Fibroblast of the aortic adventitia (primary cell): ENCODE measurements at places on chromosomes 3 and 15. TPM values are rescaled to one million over a fixed set of nuclear protein-coding genes. Genes with fewer than 3 reads are reported as not detected.

- DNase-seq, result peak; percentile 57
Measured at GRCh38 chr15:80152896-80153876, at the start of gene FAH. Gene FAH (plus strand): TSS chr15:80152999. CDS start chr15:80153055, 56 bp downstream.

DNA sequence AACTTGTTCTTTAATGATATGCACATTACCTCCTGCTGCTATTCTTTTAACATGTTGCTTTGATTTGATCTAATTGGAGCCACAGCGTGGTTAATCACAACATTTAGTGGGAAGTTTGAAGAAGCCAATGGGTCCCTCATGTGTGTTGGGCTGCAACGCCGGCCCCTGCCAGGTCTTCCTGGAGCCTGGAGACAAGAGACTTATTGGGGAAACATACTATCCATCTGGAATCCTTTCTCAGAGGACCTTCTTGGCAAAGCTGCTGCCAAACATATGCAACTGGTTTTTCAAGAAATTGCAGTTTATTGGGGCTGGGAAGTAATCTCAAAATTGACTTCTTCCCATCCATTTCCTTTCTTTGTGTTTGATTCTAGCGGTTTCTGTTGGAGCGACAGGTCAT is 396.3 kb upstream of the PROK2 start:
- DNase-seq, result peak; percentile 22

- DNase-seq, result no peak
Measured at GRCh38 chr3:7620401-7620800, 759.5 kb downstream of the GRM7 start.

- DNase-seq, result no peak
Measured at GRCh38 chr3:46133285-46133684, 74.8 kb downstream of the CCR1 start.

DNA sequence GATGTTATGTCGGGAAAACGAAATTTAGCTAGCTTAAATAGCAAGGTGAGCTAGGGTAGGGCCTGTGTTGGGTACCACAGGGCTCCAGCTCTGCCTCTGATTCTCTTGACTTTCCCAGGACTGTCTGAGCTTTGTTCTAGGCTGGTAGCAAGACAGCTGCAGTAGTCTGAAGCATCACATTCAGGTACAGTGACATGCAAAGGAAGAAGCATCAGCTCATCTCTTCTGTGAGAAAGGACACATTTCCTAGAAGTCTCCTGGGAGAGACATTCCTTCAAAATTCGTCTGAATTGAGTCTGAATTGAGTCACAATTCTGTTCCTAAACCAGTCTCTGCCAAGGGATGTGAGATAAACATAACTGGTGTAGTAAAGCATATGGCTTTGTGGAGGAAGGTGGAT is 8.5 kb upstream of the UBXN7 start:
- DNase-seq, result peak; percentile 33

GRCh38 chr3:71075494-71075893 is 508.0 kb downstream of the FOXP1 start:
- no peak for DNase-seq

DNA sequence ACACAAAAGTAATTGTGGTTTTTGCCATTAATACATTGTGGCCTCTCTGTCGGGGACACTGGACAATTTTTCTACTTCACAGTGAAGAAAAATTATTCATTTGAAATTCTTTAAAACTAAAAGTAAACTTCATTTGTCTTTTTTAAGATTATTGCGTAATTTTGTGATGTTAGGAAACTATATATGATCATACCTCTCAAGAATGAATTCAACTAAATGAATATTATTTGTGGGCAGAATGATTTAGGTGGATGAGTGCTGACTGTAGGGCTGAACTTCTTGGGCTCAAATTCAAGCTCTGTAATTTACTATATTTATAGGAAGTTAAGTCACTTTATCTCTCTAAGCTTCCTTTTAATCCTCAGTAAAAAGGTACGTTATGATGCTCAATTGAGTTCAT is 441.2 kb downstream of the ROBO1 start:
- peak; percentile 2 for DNase-seq

DNA sequence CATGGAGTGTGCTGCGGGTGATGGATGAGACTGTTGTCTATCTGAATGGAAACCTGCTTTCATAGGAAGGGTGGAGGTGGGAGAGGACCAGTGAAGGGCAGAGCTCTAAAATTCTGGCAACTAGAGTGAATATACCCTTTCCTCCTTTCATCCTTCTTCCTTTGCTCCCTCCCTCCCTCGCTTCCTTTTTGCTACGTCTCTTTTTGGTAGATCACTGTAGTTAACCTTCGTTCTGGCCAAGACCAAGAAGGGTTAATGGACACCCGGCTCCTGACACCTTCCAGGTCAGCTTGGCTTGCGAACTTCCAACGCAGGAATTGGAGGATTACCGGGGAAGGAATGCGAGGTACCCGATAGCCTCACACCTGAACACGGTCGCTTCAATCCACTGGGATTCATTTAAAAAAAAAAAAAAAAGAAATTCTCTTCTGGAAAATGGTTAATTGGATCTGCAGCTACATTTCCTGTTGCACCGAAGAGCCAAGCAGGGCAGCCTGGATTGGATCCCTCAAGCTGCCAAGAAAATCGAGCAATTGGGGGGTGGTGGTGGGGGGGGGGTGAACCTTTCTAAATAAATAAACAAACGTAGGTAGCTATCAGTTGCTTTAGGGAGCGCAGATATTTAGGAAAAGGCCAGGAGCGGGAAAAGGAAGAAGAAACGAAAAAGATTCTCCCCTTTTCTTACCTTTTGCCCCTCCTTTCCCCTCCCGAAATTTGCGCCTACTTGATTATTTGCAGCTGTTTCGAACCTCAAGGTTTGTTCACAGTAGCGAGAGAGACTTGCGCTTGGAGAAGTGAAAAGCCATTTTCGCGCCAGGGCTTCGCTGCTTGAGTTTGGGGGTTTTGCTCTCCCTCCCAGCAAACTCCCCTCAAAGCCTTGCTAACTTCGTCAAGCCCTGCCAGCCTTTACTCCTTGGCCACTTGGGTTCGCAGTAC is 9.5 kb upstream of the NR2F2 start:
- DNase-seq, result no peak

DNA sequence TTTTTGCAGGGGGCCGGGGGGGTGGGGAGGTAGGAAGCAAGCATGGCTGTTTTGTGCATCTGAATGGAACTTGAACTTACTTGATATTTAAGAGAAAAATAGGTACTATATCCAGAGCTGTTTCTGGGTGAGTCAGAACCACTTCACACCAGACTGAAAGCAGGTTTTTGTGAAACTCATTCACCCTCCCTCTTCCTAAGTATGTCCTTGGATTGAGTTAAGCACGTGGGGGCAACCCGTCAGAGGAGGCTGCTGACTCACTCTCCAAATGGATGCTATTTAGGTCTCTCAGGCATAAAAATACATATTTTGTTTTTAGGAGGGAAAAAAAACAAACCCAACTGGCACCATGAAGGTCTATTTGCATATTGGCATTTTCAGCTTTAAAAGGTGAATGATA is 270.3 kb downstream of the RYR3 start:
- DNase-seq, result peak; percentile 33

DNA sequence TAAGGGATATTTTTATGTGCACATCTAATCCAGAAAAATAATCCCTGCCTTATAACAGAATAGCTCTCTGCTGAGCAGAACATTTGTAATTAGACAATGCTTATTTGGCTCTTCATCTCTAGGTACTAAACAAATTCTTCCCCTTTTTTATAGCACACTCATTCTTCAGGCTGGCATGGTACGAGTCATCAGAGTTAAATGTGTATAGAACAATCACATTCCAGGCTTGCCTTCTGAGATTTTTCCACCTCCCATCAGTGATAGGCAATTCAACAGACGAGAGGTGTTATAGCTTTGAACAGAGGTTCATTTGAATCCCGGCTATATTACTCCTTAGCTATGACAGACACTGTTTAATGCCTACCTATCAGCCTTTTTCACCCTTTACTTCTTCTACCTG is 21.4 kb upstream of the SPPL2A start:
- DNase-seq, result peak; percentile 7

DNA sequence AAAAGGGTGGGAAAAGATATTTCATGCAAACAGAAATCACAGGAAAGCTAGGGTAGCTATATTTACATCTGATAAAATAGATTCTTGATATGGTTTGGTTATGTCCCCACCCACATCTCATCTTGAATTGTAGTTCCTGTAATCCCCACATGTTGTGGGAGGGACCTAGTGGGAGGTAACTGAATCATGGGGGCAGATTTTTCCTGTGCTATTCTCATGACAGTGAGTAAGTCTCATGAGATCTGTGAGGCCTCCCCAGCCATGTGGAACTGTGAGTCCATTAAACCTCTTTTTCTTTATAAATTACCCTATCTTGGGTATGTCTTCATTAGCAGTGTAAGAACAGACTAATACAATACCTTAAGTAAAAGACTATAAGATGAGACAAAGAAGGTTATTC is 558.1 kb downstream of the RSL24D1 start:
- DNase-seq, result no peak

DNA sequence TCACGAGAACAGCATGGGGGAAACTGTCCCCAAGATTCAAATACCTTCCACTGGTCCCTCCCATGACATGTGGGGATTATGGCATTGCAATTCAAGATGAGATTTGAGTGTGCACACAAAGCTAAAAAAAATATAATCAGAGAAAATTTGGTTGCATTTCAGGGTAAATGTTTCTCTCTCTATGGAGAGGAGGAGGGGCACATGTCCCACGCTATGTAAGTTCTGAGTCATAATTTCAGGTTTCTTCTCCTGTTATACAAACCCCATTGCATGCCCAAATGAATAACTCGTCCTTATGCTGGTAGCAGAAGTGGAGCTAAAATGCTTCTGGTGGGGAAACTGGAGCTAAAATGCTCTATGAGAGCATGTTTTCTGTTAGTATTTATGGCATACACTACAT is 209.7 kb upstream of the DCBLD2 start:
- DNase-seq, result no peak

- DNase-seq, result peak; percentile 80
Measured at GRCh38 chr15:45166834-45167630, 20.7 kb downstream of the SHF start.

GRCh38 chr3:184455991-184456390 is 76.1 kb downstream of the CHRD start:
- DNase-seq, result no peak

DNA sequence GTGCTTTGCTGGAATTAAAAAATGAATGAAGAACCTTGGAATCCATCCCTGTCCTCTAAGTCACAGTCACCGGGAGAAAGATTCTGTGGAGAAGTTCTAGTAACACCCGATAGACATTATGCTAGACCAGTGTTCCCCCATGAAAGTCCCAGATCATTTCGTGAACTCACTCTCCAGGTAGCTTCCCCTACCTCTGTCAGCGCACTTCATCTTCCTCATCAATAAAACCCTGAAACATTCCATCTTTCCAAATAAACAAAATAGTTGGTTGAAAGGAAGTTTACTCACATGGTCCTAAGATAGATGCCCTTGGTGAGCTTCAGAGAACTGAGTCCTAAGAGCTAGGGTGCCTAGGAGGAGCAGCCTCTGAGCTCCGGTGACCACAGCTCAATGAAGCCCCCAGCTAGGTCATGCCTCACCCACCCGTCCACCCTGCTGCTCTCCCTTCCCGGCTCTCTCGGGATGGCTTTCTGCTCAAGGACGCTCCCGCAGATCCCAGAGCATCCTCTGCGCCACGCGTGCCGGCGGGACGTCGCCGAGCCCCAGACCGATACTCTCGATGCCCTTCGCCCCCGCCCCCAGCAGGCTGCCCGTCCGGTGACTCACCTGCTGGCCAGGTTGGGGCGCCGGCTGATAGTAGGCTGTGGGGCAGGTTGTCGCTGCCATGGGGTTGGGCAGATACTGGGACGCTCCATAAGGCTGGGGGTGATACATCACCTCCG is 776 bp downstream of the VGLL3 start:
- no peak for DNase-seq

DNA sequence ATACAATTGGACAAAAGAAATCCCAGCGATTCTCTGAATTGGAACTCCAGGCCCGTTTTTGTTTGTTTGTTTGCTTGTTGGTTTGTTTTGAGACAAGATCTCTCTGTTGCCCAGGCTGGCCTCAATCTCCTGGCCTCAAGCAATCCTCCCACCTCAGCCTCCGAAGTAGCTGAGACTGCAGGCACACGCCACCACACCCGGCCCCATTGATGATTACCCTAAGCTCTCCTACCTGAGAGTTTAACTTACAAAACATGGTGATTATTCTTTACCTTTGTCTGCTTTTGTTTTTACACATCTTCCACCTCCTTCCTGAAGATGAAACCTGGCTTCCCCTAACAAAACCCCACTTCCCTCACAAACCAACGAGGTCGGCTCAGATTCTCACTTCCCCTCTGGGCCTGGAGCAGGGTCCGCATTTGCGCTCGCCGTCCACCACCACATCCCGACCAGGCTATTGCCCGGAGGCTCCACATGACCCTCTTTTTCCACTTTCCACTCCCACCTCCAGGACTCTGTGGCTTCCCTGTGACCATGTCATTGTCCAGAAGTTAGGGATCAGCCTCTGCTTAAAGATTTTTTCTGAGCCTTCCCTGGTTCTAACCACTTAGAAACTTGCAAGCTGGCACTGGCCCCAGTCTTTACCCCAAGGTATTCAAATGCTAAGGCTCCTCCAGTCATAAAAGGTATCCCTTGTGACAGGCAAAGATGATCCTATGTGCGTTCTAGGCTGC is 14.8 kb downstream of the KLHL6 start:
- DNase-seq, result no peak

DNA sequence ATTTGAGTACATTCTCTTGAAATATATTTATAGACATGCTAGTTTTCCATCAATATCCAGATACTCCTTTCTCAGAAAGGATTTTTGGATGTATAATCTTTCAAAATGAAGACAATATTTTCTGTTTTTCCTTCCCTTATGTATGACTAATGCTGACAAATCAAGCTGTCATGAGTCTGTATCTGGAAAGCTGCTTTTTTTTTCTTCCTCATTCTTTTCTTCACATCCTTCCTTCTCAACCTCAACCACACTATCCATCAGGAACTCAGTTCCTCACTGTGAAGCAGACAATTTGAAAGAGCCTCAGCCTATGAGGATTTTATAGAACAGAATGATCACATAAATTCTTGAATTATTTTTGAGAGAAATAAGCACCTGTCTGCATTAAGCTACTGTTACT is 335.9 kb upstream of the EPHA6 start:
- no peak for DNase-seq

DNA sequence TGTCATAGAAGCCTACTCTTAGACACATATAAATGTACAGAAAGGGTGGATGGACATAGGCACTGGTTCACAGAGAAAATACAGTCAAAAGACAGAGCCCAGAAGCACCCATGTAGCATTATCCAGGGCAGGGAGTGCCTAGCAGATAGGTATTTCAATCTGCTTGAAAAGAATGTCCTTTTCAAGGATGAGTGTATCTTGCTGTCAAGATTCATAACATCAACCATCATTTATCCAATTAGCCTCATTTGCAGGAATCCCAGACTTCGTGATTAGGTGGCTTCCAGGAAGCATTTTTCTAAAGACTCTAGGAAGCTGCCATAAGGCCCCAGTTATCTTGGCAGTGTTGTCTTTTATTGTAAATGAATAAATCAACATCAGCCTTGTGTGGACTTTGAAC is 55.6 kb downstream of the SCN11A start:
- DNase-seq, result no peak

CATSPER2 gene
- total RNA-seq, result 1.5 and 2.4 TPM in 2 replicates

DUOX1 gene
- not detected in 2 replicates for total RNA-seq

CNTN4 gene
- total RNA-seq, result 0.09 TPM in 1 of 2 replicates, not detected in the other

CD200 gene
- total RNA-seq, result 3.3 and 3.7 TPM in 2 replicates

TNFSF10 gene
- 1.1 and 5.0 TPM in 2 replicates for total RNA-seq

THPO gene
- total RNA-seq, result 0.49 TPM in 1 of 2 replicates, not detected in the other

OGG1 gene
- 32.1 and 55.0 TPM in 2 replicates for total RNA-seq

SEMA3F gene
- 0.74 and 3.5 TPM in 2 replicates for total RNA-seq
